ENCODE measurements at places on chromosomes 2 and 18.

DNA sequence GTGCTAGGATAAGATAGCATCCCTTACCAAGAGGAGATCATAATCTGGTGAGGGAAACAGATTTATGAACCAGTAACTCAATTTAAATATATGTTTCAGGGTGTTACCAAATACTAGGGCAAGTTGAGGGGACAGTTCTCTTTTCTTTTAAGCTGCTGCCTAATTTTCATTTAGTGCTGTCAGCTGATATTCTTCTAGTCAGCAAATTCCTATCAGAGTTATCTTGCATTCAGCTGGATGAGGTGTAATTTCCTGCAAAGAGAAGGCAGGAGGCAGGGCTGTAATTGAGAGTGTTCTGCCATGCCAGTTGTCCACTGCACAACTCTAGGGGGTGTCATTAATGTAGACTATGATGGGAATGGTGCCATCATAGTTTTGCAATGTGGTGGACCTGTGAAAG is 141.3 kb upstream of the LHCGR start:
- DNase-seq = no peak

- DNase-seq = no peak
These were observed 654.6 kb upstream of the LINC00305 start for GRCh38 chr18:64803471-64803870.

GRCh38 chr2:172438741-172439508 is 11.5 kb downstream of the ITGA6 start:
- DNase-seq = no peak

GRCh38 chr18:69491576-69491975 is 90.9 kb downstream of the DOK6 start:
- no peak for DNase-seq

- DNase-seq = no peak
These were observed 134.2 kb downstream of the CBLN2 start for GRCh38 chr18:72409903-72410302.

- DNase-seq = no peak
These were observed 220.4 kb upstream of the SPOPL start for GRCh38 chr2:138280999-138281695.

- DNase-seq = no peak
These were observed 82.3 kb upstream of the LDLRAD4 start for GRCh38 chr18:13136056-13136903.

DNA sequence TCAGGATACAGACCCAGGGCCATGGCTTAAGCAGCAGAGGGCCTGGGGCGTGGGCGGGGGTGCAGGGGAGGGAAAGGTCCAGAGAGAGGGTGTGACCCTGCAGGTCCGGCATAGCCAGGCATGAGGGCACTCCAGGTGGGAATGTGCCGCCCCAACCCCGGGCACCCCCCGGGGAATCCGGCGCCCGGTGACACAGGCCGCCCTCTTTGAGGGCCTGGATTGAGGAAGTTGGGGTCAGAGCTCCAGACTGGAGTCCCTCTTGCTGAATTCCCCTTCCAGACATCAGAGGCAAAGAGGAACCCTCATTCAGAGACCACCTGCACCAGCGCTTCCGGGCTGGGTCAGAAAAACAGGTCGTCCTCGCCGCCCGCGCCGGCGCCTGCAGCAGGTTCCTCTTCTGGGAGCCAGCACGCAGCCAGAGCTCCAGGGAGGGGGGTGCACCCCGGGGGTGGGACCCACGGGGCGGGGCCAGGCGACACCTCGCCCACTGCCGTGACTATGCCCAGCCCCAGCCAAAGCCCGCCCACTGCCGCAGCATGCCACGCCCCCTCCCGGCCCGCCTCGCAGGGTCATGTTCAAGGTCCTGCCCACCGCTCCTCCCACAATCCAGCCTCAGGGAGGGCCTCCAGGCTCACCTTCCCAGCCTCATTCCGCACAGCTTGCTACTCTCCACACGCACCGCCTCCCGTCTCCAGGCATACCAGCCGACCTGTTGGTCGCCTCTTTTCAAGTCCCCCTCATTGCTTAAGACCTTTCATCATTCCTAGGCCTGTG is 98.3 kb upstream of the ID2 start:
- peak; percentile 31 for DNase-seq

DNA sequence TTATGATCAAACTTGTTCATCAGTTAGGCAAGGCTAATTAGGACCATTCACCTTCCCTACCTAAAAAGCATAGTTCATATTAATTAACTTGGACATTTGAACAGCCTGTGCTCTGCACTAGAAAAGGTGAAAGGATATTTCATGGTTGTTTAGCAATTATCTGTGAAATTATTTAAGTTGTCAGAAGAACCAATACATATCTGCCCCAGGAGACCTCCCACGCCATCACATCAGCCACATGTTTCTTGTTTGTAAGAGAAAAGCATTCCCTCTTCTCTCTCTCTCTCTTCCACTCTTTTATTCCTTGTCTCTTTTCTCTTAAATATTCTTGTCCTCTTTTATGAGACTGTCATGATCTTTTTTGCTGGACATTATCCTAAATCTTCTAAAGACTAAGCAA is 282.0 kb upstream of the RND3 start:
- no peak for DNase-seq

DNA sequence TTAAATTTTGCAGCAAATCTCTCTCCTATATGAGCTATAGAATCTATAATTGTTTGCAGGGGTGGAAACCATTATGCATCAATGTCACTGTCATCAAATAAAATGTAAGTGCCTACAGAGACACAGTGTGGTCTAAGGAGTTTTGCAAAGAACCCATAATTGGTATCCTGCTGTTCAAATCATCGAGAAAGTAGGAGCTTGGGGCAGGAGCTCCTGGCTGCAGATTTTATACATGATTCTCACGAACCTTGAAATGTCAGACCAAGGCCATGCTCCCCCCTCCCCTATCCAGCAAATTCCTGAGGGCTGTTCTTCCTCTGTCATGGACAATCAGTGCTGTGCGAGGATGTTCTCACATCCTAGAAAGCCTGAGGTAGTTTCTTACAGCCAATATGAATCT is 119.5 kb upstream of the CYRIA start:
- no peak for DNase-seq

GRCh38 chr2:53945538-53945937 is 25.3 kb downstream of the PSME4 start:
- DNase-seq = no peak

DNA sequence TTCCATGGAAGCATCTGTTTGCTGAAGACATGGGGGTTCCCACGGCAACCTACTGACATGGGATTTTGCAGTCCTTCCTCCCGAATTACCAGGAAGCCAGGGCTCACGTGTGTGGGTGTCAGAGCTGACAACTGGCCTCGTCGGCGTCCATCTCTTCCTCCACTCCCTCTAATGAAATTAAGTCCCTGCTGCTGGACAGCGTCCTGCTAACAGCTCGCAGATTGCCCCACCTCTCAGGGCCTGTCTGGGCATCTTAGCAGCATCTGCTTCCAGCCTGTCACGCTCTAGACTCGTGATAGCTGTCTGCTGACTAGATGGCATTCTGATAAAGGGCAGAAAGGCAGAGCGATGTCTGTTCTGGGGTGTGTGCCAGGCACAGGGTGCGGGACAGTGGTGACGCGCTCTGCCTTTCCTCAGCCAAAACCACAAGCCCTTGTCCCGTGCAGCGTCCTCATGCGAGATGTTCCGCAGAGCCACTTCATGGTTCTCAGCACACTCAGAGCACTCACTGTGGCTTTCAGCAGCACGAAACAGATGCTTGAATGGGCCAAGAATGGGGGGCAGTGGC is 161.1 kb downstream of the ARL4C start:
- DNase-seq = peak; percentile 41

- DNase-seq = no peak
These were observed 20.3 kb upstream of the XIRP2 start for GRCh38 chr2:166867874-166868514.

- no peak for DNase-seq
These were observed 118.7 kb downstream of the KLHL29 start for GRCh38 chr2:23503682-23504081.
